ENCODE measurements at places on chromosomes 11 and 22.

GRCh38 chr11:114121804-114122504 is 62.4 kb downstream of the ZBTB16 start:
- DNase-seq = no peak

GRCh38 chr22:42528591-42529307 is 9.2 kb upstream of the RRP7A start:
- DNase-seq = no peak

DNA sequence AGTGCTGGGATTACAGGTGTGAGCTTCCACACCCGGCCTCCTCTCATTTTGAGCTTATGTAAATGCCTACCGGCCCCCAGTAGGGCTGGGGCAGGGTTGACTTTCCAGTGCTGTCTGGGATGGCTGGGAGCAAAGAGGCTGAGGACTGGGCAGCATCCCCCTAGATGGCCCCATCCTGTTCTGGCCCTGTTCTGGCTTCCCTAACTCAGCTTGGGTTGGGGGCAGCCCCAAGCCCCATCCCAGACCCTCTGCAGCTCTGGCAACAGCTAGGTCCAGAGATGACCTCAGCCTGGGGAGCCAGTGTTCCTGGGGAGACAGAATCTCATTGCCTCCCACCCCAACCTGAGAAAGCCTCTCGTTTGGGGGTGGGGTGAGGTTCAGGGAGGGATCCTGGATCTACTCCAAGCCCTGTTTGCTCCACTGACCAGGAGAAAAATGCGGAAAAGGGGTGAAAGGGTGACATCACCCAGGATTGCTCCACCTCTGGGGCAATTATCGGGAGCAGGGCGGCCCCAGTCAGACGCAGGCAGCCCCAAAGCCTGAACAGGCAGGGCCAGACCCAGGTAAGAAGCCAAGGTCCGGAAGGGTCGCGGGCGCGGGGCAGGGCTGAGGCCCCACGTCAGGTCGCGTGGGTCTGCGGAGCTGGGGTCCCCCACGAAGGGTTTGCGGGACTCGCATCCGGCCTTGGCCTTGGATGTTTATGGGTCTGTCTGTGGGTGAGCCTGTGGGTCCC is at the start of gene PNPLA2:
PNPLA2 (plus strand) TSS at position 519 of the 733 bp plus-strand sequence. CDS start 805 bp downstream, outside the sequence.
- no peak for DNase-seq

DNA sequence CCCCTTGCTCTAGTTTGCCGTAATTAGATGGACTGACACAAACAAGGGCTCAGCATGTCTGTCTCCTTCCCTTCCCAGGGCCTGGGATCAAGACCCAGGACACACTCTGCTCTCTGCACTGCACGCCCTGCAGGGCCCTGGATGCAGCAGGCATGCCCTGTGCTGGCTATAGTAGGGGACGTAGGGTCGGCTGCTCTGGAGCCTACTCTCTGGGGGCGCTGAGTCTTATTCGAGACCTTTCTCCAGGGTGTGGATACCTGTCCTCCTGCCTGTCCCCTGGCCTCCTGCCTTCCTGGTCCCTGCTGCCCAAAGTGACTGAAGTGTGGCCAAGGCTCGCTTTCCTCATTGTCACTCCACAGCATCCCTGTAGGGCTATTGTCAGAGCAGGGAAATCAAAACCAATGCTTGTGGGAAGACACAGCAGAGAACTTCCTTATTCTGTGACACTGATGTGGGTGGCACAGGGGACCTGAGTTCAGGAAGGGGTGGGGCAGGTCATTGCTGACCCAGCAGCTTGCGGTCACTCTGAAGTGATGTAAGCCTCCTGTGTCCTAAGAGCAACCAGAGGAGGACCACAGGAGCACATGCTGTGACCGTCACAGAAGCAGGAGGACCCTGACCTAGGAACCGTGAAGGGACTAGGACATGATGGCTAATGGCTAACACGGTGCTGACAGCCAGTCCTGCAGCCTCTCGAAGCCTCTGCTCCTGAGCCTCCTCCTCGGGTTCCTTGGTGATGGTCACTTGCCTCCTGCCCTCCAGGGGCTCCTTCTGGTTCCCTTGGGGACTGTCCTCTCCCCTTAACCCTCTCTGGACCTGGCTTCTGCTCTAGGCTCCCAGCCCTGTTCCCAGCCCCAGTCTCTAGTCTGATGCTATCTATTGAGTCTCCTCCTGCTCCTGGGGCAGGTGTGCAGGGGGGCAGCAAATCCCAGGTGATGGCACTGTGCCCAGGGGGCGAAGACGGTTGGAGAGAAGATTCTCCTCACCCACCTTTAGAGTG is 10.3 kb downstream of the APOBEC3A start:
- no peak for DNase-seq

GRCh38 chr11:32333320-32333991 is 101.9 kb downstream of the WT1 start:
- peak; percentile 15 for DNase-seq

- no peak for DNase-seq
Observed at GRCh38 chr11:128156486-128156885, 430.9 kb downstream of the ETS1 start.

DNA sequence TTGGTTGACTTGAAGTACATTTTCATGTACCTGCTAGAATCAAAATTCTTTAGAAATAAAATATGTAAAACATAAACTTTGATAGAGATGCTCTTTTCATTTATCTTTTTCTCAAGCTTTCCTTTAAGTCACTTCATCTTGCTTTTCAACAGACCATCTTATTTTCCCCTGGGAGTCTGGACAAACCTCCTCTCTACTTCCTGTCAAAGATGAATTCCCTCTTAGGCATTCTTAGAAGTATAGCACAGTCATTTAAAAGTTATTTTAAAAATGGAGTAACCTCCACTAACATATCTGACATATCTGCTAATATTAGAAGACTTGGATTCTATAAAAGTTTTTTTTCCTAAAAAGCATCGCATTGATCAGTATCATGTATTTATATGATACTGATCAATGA is 84.8 kb upstream of the PAX6 start:
- DNase-seq = no peak
